Stimulated activated CD4-positive, alpha-beta T cell treated with anti-CD3 and anti-CD28 coated beads, Interleukin-2, amount 100 ng/mL, for 24 hours (primary cell): ENCODE measurements at places on chromosomes 4 and X.
A peak's percentile ranks its signal among the peaks of the same experiment; 100 is the strongest.

DNA sequence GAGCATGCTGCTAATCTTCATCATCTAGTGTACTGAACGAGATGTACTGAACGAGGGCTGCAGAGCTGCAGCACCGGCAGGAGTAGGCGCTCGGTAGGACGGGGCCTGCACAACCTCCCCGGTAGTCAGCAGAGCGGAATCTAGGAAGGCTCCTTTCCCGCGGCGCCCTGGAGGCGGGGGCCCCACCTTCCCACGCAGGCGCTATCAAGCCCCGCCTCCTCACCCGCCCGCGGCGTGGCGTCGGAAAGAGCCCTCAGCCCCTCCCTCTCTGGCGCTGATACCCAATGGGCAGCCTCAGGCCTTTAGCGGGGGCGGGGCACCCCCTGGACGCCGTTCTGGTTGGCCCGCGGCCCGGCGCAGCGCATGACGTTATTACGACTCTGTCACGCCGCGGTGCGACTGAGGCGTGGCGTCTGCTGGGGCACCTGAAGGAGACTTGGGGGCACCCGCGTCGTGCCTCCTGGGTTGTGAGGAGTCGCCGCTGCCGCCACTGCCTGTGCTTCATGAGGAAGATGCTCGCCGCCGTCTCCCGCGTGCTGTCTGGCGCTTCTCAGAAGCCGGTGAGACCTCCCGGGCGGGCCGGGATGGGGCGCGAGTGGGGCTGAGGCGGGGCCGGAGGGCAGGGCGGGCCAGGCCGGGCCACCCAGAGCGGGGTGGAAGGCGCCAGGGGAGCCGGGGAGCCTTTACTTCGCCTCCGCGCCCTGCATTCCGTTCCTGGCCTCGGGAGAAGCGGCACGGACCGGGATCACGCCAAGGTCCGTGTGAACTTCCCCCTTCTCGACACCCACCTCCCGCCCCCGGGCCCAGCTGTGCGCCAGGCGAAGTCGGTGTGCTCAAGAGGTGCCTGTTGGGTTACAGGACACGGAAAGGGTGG lies at the start of gene PDHA1:
Gene PDHA1, plus strand, starts transcription at position 393 of the 874 bp plus-strand sequence. Its CDS starts 111 bp downstream, at position 504.
- DNase-seq, result peak; percentile 90

DNA sequence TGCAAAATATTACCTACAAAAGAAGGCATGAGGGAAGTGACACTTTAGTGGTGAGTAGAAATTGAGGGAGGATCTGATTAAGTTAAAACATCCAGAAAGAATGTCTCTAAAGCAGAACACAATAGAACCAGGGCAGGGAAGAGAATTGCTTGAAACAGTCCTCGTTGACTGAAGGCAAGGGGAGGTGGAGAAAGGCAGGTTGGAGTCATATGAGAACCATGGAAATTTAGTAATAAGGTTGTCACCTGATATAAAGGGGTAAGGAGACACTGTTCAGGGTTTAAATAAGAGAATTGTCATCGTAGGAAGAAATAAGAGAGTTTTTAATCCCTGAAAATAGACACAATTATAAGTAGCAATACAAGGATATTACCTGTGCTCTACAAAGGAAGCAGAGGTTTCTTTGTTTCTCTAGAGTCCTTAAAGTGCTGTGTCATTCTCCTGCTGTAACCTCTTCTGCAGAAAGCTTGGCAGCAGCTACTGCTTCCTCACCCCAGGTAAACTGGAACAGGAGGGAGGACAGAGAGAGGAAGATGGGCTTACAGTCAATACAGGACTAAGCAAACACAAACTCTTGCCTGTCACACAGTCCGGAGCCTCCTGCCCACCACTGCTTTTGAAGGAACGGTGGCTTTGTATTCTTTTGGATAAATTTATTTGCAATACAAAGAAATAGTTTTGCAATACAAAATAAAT lies 258.4 kb downstream of the PPARGC1A start:
- DNase-seq, result no peak

DNA sequence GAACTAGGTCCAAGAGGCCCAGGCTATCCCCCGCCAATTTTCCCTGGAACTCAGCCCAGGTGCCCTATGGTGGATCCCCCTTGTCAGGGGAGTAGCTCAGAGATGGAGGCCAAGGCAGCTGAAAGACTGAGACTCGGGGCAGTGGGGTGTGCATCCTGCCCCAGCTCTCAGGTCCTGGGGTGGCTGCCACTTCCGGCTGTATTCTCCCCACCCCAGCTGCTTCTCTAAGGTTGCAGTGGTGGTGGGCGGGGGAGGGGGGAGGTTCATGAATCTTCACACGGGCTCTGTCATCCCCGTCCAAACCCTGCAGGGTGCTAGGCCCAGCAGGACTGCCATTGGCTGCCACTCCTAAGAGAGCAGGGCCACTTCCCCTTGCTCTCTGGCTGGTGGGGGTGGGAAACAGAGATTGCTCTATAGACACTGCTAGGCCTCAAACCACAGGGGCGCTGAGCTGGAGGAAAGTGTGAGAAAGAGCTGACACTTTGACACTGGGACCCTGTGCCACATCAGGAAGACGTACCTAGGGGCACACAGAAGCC lies 1.5 kb downstream of the SASH3 start:
- DNase-seq, result peak; percentile 80

GRCh38 chr4:54879576-54879975 lies 221.8 kb downstream of the KIT start:
- DNase-seq, result no peak

DNA sequence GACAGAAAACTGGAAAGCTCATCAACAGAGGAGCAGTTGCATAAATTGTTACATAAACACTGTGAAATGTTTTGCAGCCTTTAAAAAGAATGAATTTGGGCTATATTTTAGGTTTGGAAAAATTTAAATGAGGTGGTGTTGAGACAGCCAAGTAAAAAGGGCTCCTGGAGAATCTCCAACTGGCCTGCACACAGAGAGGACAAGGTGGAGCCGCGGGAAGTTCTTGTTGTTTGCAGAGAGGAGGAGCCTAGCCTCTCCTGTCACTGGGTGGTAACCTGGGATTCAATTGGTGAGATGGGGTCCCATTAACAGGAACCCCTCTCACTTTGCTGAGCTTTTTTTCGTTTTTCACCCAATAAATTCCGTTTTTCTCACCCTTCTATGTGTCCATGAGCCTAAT lies 13.4 kb downstream of the GIMD1 start:
- DNase-seq, result no peak

GRCh38 chrX:27590044-27590443 lies at the start of gene DCAF8L2:
TSS of gene DCAF8L2 (plus strand) at chrX:27590344. CDS start at chrX:27746896, 156,552 bp downstream.
- DNase-seq, result no peak

- DNase-seq, result no peak
Measured at GRCh38 chr4:83569987-83570386, 34.1 kb downstream of the GPAT3 start.

- no peak for DNase-seq
Measured at GRCh38 chr4:53707491-53707890, 116.2 kb upstream of the LNX1 start.

- no peak for DNase-seq
Measured at GRCh38 chrX:97685753-97686152, 802.0 kb downstream of the RPA4 start.
